ENCODE measurements at places on chromosomes 16 and 17. TPM values are rescaled to one million over a fixed set of nuclear protein-coding genes. Genes with fewer than 3 reads are reported as not detected.
A peak's percentile ranks its signal among the peaks of the same experiment; 100 is the strongest.

The CCL4 gene
- 0.92 TPM for total RNA-seq

- DNase-seq, result no peak
These were observed 29.8 kb downstream of the PLD6 start for GRCh38 chr17:17176341-17176740.

The DNASE1L2 gene
- total RNA-seq, result 0.49 TPM

- no peak for DNase-seq
These were observed 381.5 kb downstream of the CPPED1 start for GRCh38 chr16:12422233-12422632.

GRCh38 chr16:733382-734207 is 6.7 kb downstream of the HAGHL start:
- DNase-seq, result peak; percentile 65

The SCNN1G gene
- total RNA-seq, result 0.30 TPM

The MYH8 gene
- not detected for total RNA-seq

GRCh38 chr17:63477480-63478440 is 899 bp downstream of the ACE start:
- DNase-seq, result no peak

DNA sequence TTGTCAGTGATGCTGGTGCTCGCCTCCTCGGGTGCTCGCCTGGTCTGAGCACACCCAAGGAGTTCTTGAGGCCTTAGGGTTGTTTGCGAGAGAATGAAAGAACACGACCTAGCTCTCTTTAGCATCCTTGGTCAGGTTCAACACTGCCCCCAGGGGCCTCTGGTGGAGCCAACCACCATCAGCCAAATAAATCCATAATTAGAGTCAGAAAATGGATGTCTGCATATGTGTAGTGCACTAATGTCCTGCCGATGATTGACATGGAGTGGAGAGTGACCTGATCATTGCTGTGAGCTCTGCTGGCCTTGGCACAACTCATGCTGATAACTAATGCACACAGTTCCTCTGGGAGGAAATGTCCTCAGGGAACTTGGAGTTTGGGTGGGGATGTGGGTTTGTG is 8.2 kb upstream of the STH start:
- no peak for DNase-seq

The OTOA gene
- total RNA-seq, result not detected

- no peak for DNase-seq
These were observed 23.1 kb upstream of the CMIP start for GRCh38 chr16:81421536-81421935.

- DNase-seq, result no peak
These were observed 12.2 kb upstream of the CPD start for GRCh38 chr17:30366536-30366935.

DNA sequence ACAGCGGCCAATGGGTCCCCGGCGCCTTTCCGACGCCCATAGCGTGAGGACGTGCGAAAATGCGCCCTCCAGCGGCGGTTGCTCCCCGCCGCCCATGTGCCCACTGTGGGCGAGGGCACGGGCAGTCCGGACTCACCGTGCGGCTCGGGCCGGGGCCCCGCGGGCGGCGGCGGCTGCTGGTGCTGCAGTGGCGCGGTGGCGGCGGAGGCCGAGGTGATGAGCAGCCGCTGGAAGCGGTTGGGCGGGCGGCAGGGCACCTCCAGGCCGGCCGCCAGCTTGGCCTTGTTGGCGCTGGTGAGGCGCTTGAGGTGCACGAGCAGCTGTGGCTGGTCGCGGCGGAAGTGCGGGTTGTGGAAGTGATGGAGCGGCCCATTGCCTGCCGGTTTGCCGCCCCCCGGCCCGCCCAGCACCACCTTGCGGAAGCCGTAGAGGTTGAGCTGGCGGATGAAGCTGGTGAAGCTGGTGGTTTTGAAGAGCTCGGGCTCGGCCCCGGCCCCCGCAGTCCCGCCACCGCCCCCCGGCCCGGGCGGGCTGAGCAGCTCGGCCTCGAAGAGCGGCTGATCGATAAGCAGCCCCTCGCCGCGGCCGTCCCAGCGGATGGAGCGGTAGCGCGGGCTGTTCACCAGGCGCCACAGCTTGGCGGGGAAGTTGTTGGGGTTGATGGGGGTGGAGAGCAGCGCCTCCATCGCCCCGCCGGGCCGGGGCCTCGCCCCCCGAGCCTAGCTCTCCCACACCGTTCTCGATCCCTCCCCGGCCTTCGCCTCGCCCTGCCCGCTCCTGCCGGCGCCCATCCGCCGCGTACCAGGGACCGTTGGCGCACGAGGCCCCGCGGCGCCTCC is at the start of gene HSF5:
TSS of gene HSF5 (minus strand) at position 820 of the 839 bp plus-strand sequence. CDS start at position 686, 134 bp downstream.
- DNase-seq, result peak; percentile 76

DNA sequence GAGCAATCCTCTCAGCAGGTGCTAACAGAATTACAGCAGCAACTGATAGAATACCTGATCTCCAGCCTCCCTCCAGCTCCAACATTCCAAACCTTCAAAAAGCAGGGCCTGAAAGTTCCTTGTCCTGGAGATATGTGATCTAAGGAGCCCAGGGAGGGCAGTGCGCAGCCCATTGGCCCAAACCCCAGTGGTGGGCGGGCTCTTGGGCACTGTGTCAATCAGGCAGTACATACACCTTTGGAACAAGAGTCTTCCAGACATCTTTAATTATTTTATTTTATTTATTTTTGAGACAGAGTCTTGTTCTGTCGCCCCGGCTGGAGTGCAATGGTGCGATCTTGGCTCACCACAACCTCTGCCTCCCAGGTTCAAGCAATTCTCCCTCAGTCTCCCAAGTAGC is 24.2 kb downstream of the SLC12A3 start:
- peak; percentile 28 for DNase-seq

DNA sequence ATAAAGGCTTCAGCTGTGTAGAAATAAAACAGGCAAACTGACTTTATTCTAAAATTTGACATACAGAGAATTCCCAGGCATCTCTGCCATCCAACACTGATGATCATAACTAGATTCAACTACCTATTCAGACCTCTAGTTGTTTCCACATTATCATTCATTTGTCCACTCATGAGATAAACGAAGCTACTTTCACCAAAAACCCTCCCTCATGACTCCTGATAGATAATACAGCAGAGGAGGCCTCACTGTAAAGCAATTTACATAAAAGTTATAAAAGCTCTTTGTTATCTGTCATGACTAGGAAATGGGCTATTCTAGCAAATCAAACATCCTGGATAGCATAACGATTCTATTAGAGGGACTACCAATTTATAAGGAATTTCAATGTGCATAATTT is 19.6 kb upstream of the RFFL start:
- DNase-seq, result no peak

GRCh38 chr17:2170023-2170422 is 115.1 kb downstream of the HIC1 start:
- DNase-seq, result no peak

GRCh38 chr17:30939051-30939689 is 17.4 kb downstream of the ADAP2 start:
- DNase-seq, result no peak
